CD4-positive, alpha-beta T cell treated with Interleukin-17A for 4 hours (primary cell): ENCODE measurements at places on chromosomes 2 and 18.

GRCh38 chr2:56333812-56334485 lies 150.2 kb downstream of the CCDC85A start:
- no peak for DNase-seq

GRCh38 chr2:217950401-217950871 lies 52.4 kb downstream of the TNS1 start:
- no peak for DNase-seq

DNA sequence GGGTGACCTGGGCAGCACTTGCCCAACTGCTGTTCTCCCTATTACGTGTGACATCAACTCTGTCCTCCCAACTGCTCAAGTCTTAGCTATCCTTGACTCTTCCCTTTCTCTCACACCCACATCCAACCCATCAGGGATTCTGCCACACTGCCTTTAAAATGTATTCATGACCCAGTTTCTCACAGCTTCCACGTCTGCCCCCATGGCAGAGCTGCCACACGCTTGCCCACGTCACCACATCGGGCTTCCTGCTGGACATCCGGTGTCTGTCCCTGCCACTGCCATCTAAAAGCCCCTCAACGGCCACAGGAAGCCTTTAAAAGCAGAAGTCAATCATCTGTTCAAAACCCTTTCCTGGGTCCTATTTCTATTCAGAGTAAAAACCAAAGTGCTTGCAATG lies 233.1 kb upstream of the POU3F3 start:
- no peak for DNase-seq

GRCh38 chr2:216911886-216912285 lies 52.0 kb upstream of the TNP1 start:
- DNase-seq = no peak

DNA sequence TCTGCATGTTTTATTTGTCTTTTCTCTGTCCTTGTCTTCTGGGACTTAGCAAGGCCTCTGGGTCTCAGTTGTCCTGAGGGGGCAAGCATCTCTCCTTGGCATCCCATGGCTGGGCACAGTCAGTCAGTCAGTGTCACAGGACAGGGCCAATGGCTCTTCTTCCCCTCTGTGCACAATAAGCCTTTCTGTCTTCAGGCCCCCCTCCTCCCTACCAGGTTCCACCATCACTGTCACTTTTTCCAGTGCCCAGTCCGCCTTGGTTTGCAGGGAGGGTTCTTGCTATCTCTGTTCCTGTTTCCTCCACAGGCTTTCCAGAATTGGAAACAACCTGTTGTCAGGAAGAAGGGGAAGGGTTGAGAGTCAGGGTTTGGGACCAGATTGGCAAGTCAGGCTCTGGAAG lies 1.7 kb upstream of the VAMP5 start:
- DNase-seq = no peak

- DNase-seq = no peak
These were observed 504.8 kb downstream of the LRRTM4 start for GRCh38 chr2:77017355-77017745.

GRCh38 chr2:73268366-73268829 lies 15.9 kb downstream of the FBXO41 start:
- DNase-seq = no peak

DNA sequence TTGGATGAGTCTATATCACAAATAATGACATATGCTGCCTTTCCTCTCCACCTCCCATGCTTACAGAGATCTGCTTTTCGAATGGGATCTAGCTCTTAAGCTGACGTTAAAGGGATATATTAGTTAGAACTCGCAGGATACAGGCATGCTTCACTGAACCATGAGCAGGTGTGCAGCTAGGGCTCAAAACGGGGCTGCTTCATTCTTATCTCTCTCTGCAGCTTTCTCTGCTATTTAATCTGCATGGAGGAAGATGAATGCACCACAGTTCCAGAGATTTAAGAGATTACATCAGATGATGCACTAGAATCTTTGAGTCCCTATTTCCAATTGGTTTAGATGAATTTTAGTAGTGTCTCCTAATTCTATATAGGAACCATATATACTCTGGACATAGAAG lies 327.0 kb downstream of the RAD51AP2 start:
- no peak for DNase-seq

DNA sequence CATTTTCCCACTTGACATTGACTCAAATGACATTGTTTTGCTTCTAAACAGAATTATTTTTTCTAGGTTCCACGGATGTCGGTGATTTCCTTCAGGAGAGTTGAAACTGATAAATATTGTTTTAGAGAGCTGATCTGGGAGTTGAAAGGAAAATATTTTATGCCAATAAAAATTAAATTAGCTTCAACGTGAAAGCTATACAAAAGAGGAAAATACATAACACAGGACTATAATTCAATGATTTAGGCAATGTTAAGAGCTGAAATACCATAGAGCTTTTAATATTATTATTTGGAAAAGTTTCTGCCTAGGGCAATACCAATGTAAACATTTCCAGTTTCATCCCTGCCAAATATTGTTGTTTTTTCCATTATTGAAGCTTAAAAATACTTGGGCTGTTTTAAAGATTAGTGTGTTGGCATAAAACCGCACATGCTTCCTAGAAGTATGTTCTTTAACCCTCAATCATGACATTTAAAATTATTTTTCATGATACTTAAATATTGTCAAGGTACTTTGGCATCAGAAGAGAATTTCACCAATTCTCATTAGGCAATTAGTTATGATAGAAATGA lies 18.6 kb upstream of the PDE1A start:
- no peak for DNase-seq

DNA sequence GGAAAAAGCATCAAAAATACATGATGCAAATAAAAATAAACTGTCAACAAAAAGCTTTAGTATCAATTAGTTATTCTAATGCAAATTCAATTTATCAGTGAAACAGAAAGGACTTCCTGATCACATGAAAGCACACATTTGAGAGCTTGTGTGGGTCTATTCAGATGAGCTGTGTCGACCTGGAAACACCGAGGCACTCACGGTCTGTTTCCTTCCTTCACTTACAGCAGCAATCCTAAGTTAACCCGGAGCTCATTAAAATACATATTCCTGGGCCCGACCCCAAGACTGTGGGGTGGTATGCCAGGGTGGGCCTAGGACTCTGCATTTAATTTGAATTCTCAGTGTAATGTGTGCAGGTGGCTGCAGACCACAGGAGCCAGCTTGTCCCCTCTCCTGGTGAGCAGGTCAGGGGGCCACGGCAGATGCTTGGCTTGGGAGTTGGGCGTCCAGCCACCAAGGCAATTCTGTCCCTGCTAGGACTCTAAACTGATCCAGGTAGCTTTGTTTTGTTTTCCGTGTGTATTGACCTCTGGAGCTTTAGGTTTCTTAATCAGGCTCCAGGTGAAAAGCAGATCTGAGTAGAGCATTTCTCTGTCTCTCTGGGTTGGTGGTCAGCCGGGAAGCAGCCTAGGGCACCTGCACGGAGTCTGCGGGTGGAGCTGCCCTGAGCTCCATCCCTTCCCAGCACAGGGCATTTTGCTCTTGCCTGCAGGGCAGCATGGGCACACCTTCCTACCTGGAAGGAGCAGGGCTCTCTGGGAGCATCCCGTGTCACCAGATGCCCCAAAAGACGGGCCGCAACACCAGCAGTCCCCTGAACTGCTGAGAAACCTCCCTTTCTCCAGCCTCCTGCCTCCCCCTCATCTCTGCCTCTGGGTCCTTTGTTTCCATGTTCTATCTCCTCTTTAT lies 9.0 kb downstream of the MBP start:
- peak; percentile 34 for DNase-seq

- no peak for DNase-seq
These were observed 360.4 kb upstream of the KCNH7 start for GRCh38 chr2:163198972-163199371.

GRCh38 chr2:128595763-128596395 lies 277.2 kb upstream of the HS6ST1 start:
- no peak for DNase-seq

DNA sequence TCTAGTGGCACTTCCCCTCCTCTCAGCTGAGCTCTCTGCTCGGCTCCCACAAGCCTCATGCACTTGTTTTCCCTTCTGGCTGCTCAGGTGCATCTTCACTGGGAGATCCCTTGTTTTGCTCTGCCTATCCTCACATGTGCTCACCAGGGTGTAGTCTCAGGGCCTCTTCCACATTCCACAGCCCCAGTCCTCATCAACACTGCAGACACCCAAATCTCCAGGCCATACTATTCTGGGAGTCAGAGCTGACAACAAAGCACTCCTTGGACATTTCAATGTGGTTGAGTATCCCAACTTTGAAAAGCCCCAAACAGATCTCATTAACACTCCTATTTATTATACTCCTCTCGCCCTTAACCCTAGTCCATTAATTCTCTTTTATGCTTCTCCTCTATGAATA lies 71.3 kb downstream of the CCDC93 start:
- no peak for DNase-seq

DNA sequence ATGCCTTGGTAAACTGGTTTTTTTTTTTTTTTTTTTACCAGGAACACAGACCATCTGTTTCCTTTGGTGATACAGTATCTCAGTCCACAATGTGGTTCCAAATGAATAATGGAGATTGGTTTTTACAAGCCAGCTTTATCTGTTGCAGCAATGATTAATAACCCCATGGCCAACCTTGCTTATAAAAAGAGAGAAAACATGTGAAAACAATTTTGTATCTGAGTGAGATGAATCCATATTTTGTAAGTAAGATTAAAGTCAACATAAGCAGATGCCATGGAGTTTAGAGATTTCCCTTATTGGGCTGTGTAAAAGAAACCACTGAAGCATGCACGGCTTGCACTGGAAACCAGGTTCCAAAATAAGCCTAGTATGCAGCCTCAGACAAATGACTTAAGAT lies 108.6 kb upstream of the CNTNAP5 start:
- no peak for DNase-seq

- no peak for DNase-seq
These were observed 61.8 kb upstream of the RPL31 start for GRCh38 chr2:100940240-100940639.

DNA sequence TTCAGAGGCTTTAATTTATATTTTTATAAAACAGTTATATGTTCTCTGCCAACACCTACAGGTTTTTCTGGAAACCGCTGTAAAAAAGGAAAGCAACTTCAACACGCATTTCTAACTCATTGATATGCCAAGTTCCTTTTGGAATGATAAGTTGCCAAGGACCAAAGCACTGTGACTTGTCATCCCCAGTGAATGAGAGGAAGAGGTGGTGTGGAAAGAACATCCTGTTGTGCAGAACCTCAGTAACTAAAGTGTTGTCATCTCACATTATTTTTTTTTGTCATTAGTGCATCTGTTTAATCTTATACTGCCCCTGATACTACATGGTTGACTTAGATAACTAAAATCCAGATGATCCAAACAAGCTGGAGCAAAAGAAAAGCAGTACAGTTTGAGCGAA lies 96.0 kb upstream of the NEUROD1 start:
- no peak for DNase-seq

GRCh38 chr2:42105330-42106256 lies 57.8 kb downstream of the PKDCC start:
- peak; percentile 87 for DNase-seq

- no peak for DNase-seq
These were observed 79.7 kb downstream of the TMEM17 start for GRCh38 chr2:62426154-62426912.

- DNase-seq = no peak
These were observed 156.2 kb upstream of the TCF4 start for GRCh38 chr18:55744206-55744605.

DNA sequence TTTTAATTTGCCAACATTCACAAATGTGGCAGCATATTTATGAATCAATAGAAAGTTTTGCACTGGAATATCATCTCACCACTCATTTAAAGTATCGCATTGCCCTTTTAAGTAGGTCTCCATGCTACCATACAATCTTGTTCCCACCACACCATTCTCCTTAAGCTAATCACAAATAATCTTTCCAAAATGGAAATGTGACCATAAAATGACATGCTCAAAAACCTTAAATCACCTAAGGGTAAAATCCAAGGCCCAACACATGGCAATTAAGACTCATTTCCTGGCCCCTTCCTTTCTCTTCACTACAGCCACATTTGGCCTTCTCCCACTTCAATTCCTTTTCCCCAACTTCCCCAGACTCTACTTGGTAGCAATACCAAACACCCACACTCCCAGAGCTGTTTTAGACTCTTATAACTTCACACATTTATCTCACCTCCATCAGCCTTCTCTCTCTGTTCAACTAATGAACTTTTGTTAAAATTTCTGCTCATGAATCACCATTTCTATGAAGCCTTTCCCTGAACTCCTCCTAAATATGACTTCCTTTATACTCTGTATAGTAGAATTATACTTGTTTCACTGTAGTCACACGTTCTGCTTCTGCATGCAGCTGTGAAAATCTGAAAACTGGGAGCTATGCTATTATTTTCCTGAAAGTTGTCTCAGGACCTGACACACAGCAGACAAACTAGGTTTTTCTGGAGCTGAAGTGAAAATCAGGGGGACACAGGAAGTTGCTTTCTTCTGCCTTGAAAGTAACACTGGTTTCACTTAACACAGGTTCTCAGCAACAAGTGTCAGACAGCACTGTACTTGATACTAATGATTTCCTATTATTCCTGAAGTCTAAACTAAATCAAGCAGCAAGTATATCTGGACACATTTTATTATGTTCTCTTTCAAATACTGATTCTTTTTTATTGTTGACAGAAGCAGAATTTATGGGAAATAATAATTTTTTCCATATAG lies 303.9 kb downstream of the ZEB2 start:
- DNase-seq = no peak

- DNase-seq = no peak
These were observed 97.4 kb upstream of the STK17B start for GRCh38 chr2:196268538-196269338.

DNA sequence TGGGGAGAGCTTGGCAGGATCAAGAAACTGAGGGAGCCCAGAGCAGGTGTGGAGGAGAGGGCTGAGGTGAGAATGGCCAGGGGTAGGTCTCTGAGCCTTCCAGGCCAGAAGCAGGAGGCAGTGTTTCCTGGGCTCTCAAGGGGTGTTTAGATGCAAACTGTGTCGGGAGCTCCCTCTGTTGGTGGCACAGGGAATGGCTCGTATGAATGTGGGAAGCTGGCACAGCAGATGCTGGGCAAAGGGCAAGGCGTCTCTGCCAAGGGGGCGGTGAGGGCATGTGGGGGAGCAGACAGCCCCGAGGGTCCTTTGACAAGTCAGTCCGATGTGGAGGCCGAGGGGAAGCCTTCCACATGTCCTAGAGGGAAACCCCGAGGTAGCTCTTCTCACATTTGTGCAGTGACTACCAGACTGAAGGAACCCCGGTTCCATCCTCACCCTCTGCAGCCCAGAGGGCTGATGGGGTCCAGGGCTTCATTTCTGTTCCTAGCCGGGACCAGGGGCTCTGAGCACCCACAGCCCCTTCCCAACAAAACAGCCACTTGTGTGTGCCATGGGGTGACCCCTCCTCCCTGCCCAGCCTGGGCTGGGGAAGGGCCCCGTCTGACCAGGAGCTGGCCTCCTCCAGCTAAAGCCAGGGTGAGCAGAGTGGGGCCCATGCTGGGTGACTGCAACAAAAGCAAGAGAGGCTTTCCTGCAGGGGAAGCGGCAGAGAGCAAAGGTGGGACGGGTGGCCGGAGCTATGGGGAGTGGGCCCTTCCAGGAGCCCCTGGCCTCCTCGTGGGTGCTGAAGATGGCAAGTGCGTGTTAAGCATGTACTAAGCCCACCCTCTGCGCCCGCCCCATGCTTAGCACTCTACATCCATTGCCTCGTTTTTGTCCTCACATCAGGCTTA lies 103.4 kb downstream of the SEPTIN10 start:
- peak; percentile 81 for DNase-seq

- DNase-seq = no peak
These were observed 34.7 kb downstream of the RFX8 start for GRCh38 chr2:101440127-101440738.

- DNase-seq = no peak
These were observed 414.0 kb downstream of the SLC4A3 start for GRCh38 chr2:220041447-220041846.
